ENCODE measurements at places on chromosomes 1 and 21.

DNA sequence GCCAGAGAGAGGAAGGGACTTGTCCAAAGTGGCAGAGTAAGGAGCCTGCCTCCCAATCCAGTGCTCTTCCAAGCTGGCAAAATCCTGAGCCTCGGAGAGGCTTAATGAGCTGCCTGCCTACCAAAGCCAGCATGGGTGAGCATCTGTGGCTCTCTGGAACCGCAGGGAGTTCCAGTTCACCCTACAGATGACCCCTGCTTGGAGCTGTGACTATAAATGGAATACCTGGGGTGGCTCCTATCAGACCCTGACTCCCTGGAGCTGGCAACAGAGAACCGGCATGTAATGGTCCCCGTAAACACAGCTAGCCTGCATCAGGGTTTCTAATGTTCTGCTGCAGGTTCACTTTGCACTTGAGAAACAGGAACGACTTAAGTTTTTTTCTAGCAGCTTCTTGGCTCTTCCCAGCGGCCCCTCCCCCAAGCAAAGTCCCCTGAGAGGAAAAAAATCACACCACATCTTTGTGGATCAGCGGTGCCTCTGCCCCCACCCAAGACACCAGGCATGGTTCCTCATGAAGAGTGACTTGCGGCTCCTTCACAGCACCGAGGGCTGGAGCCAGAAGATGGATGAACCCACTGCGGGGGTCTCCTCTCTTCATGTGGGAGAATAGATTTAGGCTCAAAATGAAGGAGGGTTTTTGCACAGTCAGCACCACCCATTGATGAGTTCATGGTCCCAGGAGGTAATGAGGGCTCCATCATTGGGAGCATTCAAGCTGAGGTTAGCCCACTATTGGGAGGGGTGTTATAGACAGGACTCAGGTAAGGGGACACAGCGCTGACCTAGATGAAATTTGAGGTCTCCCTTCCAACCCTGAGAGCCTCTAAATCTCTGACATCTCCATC, 79.0 kb downstream of the SYT2 start:
- no peak for DNase-seq

DNA sequence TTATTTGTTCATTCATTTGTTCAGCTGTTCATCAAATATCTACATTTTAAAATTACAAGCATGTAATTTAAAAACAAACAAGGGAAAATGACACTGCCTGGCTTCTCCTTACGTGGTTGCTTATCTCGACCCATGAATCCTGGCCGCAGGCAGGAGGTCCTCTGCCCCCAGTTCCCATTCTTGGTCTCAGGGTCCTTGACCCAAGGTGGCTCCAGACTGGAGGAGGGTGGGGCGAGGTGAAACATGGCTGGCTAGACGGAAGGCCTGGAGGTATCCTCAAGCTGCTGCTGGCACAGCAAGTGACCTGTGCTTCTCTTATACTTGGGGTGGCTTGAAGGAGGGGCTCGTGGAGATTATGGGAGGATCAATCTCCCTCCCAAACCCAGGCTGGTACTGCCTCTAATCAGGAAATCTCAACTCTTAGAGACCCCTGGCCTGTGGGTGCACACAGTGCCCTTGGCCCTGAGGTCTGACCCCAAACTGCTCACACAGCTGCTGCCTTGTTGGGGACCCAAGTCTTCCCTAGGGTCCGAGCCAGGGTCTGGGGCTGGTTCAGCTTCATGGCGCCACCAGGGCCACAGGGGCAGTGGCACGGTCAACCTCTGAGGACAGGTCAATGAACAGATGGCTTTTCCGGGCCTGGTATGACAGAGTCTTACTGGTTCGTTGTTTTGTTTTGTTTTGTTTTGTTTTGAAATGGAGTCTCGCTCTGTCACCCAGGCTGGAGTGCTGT, 63.7 kb downstream of the SCCPDH start:
- no peak for DNase-seq

DNA sequence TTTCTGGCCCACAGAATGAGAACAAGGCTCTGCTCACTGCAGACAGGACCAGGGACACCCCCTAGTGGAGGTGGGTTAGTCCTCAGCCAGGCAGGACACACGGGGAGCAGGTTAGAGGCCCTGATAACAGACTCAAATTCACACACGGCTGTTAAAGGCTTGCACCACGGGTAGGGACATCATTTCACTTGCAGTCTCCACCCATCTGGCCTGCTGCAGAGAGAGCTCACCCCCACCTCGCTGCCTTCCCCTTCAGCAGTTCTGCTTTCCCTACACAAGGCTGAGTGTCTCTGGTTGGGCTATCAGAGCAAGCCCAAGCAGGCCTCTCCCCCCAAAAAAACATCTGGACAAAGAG, 20.6 kb downstream of the MEF2D start:
- DNase-seq, result no peak

- no peak for DNase-seq
These were observed 63.5 kb downstream of the TCP10L start for GRCh38 chr21:32521736-32522355.

DNA sequence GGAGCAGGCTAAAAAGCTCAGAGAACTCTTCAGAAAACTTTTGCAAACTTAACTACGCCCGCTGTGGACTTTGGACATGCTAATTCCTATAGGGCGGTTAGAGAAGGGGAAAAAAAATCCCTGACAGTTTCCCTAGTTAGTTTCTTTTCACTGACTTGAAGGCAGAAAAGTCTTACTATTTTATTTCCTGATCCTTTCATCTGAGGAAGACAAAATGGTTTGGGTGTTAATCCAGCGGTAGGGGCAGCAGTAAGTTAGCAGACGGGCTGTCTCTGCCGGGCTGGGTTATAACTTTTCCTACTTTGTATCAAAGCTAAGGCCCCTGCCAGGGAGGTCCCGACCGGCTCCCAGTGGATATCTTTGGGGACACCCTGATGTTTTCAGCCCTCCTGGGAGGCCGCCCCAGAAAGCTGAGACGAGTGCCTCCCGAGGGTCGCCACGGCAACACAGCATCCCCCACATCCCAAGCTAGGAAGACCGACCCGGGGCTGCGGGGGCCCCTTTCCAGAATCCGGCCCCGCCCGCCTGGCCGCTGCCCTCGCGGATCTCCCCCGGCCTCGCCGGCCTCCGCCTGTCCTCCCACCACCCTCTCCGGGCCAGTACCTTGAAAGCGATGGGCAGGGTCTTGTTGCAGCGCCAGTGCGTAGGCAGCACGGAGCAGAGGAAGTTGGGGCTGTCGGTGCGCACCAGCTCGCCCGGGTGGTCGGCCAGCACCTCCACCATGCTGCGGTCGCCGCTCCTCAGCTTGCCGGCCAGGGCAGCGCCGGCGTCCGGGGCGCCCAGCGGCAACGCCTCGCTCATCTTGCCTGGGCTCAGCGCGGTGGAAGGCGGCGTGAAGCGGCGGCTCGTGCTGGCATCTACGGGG, 162.6 kb downstream of the RUNX1 start:
- no peak for DNase-seq

GRCh38 chr1:54260810-54261209, 60.8 kb downstream of the MRPL37 start:
- no peak for DNase-seq

DNA sequence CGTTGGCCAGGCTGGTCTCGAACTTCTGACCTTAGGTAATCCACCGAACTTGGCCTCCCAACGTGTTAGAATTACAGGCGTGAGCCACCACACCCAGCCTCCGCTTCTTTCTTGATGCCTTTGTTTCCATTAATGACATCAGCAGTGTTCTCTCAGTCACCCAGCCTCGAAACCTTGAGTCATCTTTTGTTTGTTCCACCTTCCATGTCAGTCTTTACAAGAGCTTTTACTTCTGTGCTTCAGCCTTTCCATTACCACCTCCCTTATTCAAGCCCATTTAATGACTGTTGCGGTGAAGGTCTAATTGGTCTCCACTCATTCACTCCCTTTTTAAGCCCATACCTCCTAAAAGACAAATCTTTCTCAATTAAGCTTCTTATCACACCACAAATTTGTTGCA, 146.6 kb upstream of the ADGRL2 start:
- DNase-seq, result no peak

DNA sequence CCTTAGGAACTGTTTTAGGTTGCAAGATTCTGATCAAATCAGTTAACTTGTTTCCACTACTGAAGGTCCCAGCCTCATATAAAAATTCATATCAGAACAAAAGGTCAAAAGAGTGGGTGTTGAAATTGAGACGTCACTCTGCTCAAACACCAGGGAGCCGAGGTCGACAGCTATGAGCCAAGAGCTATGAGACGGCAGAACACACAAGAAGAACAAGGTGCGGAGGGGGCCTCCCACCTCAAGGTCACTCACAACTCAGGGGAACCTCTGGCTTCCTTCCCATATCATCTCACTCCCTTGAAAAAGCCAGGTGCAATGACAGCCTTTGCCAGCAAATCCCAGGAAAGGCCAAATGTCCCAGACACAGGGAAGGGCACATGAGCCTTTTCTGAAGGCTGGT, 749 bp downstream of the SEC16B start:
- no peak for DNase-seq

DNA sequence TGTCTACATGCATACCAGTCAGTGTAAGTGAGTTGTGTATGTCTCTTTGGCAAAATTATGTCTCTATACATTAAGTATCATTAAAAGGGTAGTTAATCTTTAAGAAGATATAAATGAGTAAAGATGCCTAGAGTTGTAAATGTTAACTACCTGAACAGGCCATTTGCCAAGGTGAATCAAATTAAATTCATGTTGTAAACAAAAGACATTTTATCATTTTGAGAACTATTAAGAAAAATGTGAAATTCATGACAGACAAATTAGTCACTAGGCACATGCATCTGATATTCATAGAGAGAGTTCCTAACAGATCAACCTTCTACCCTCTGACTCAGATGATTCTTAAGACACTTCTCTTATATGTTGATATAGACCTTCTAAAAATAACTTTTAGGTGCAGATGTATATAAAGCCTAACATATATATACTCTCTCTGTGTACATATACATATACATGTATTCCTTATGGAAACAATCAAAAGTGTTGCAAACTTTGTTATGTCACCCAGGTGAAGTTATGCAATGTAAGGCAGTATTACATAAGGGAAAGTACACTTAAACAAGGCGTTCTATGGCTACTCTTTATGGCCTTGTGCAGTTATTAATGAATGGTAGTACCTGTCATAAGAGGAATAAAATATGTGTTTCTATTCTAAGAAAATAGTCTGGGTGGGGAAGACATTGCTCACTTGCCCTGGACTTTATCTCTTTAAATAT, at the start of gene TMPRSS15:
Gene TMPRSS15, minus strand, starts transcription at position 51 of the 716 bp plus-strand sequence. CDS start 163 bp downstream, outside the sequence.
- no peak for DNase-seq

DNA sequence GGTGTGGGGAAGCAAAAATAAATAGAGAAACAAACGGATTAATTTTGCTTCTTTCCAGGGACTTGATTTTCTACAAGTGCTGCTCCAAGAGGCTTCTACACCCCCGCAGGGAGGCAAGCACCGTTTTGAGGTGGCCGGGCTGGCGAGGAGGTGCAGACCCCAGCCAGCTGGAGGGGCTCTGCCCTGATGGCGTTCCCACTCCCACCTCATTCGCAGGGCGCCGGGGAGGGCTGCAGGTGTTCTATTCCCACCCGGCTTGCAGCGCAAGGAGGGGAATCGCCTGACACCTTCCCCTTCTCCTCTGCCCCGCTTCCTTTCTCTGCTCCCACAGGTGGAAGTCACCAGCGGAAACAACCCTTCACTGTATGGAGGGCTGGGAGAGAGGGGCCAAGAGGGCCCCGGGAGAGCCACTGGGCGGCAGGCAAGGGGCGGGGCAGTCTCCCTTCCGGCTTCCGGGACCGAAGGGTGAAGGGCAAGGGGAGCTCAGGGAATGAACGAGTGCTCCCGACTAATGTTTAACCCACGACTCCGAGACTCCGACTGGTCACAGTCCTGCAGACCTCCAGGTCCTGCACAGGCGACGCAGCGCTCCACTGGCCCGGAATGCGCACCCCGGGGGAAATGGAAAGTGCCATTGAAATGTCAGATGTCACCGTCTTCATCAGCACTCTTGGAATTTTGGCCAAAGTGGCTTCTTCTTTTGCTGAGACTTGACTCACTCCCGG, 29.1 kb downstream of the TEX35 start:
- DNase-seq, result no peak

DNA sequence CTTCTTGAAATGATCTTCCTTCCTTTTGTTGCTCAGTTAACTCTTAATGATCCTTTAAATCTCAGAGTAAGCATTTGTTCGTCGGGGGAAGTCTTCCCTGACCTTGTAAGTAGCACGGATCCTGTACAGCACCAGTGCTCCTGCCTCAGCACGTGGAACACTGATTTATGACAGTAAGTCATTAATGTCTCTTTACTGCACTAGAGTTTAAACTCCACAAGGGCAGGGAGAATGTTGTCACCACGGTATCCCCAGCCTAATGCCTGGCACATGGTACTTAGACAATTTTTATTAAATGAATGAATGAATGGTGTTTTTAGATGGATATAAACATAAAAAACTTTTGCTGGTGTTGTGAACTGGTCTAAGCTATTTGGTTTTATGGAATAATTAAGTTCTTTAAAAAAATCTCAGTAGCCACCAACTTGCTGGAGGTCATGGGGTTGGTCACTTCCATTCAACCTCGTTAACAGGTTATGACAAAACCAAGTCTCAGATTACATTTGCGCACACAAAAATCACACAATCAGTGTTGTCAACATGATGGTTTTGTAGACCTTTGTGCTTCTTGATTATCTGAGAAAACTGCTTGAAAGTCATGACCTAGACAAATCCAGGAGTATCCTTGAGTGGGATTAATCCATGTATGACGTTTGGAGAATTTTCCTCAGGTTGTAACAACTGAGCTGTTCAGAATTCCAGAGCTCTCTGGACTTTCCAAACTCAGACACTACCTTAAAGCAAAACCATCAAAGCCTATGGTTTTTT, 326.9 kb downstream of the DUSP10 start:
- no peak for DNase-seq

DNA sequence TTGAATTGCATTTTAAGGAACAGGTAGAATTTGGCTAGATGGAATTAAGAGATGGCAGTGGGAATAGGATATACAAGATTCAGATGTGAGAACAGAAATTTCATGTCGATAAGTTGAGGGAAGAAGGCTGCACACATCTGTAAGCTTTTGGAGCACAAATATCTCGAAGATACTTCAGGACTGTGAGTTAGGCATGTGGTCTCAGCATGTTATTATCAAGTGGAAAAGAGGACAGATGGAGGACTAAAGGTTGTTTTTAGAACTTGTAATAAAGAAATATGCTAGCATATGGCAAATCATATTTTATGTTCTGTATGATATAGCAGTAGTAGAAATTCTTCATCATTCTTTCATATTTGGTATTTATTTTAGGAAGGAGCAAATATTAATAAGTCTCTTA, 61.5 kb downstream of the KIF1B start:
- no peak for DNase-seq

DNA sequence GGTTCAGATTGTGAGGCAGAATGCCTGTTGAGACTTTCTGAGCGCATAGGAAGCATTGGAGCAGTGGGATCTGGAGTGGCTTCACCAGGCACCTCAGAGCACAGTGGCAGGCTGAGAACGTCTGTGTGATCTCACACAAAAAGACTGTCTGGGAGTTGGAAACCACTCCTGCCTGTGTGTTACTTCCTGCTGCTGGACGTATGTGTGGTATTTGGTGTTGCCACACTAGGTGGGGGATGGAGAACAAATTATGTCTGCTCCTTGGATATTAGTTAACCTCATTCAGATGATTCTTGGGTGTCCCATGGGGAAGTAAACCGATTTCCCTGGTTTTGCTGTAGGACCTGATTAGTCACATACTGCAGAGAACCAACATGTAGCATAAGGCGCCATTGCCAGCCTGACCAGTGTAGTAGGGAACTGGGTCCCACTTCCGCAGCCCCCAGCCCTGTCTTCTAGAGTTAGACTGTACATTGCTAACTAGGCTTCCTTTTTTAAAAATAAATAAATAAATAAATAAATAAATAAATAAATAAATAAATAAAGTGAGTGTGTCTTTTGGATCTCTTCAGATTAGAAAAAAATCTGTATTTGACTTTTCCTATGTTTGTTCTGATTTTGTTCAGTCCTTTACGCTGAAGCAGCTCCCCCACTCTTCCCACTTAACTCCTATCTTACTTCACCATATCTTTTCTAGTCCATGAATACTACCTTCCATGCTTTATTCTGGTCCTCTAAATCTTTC, 26.9 kb downstream of the UCK2 start:
- peak; percentile 91 for DNase-seq
